ENCODE measurements at places on chromosomes 2 and 18. TPM values are rescaled to one million over a fixed set of nuclear protein-coding genes. Genes with fewer than 3 reads are reported as not detected.

- H3K27ac ChIP-seq = no peak overlapping the region
- no peaks in the 10 kb centered on the region for H3K27me3 ChIP-seq
- no peaks in the 10 kb centered on the region for H3K36me3 ChIP-seq
- no peak for DNase-seq
- peaks cover 16% of the 10 kb centered on the region for H3K4me1 ChIP-seq
Measured at GRCh38 chr2:204012072-204012653, 75.6 kb downstream of the ICOS start.

GRCh38 chr2:151730262-151730975 lies 3.9 kb downstream of the NEB start:
- DNase-seq = no peak
- H3K27me3 ChIP-seq = no peaks in the 10 kb centered on the region
- no peaks in the 10 kb centered on the region for H3K4me1 ChIP-seq
- H3K4me3 ChIP-seq = no peak overlapping the region
- H3K36me3 ChIP-seq = no peaks in the 10 kb centered on the region
- no peak overlapping the region for H3K27ac ChIP-seq

DNA sequence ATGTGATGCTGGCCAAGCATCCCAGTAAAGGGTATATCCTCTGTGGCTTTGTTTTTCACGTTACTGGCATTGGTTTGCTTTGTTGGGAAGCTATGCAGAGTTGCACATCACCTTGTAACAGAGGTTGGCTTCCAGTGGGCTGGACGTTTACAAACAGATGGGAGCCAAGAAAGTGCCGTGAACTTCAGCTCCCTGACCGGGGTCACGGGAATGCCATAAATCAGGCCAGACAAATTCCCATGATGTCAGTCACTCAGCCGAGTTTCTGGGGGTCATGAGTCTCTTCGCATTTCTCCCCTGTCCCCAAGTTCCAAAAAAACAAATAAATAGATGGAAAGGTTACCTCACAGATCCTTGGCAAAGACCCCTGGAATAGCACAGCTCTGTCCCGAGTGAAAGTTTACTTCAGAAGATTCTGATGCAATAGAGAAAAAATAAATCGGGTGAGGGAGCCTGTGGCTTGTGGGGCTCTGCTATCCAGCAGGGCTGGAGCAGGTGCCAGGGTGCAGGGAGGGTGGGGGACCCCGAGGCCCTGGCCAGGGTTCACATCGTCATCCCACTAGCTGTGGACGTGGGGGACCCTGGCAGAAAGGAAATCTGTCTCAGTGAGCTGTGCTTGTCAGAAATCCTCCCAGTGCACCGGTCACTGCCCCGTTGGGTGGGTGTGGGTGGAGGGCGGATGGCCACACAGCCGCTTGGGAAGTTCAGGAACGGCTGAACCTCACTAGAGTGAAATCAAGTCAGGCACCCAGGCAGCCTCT lies 27.8 kb downstream of the TWIST2 start:
- H3K36me3 ChIP-seq = no peaks in the 10 kb centered on the region
- peak; percentile 81 for DNase-seq
- peak overlapping the region; percentile 76 for H3K27ac ChIP-seq
- no peak overlapping the region for H3K4me3 ChIP-seq
- H3K4me1 ChIP-seq = peaks cover 14% of the 10 kb centered on the region

- H3K27ac ChIP-seq = peak overlapping the region; percentile 82
- no peak for DNase-seq
- no peaks in the 10 kb centered on the region for H3K36me3 ChIP-seq
- peaks cover 19% of the 10 kb centered on the region for H3K27me3 ChIP-seq
- peaks cover 47% of the 10 kb centered on the region for H3K4me1 ChIP-seq
Measured at GRCh38 chr2:235669983-235670962, 176.4 kb downstream of the AGAP1 start.

- peaks cover 3% of the 10 kb centered on the region for H3K4me1 ChIP-seq
- no peak for DNase-seq
- no peak overlapping the region for H3K27ac ChIP-seq
- H3K4me3 ChIP-seq = no peak overlapping the region
Measured at GRCh38 chr2:48474574-48475298, 55.2 kb upstream of the STON1 start.

- no peaks in the 10 kb centered on the region for H3K36me3 ChIP-seq
- H3K4me3 ChIP-seq = no peak overlapping the region
- no peaks in the 10 kb centered on the region for H3K4me1 ChIP-seq
- no peaks in the 10 kb centered on the region for H3K27me3 ChIP-seq
- H3K27ac ChIP-seq = no peak overlapping the region
Measured at GRCh38 chr2:184551626-184552025, 46.7 kb upstream of the ZNF804A start.

DNA sequence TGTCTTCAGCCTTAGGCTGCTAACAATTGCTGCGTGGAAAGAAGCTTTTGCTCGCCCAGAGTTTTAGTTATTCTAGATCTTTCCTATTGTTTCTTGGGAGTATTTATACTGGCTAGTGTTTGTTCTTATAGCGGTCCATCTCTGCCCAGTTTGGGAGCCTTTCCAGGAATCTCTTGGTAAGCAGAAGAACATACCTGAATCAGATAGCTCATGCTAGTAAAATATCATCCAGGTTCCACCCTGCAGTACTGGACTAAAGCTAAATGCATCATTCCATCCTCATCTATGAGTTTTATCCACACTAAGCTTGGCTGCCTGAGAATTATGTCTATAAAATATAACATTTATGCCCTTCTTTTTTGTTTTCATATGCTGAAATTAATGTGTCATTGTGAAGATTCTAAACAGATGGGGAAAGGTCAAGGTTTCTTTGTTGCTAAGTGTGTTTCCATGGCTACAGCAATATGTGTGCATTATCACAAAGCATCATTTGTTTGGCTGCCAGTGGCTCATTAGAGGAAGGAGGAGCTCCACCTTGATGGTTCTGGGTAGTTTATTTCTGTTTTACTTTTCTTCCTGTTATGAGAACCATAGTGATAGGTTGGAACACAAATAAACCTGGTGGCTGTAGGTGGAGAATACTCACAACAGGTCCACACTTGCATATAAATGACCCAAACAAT lies 182.8 kb downstream of the PIK3C3 start:
- no peaks in the 10 kb centered on the region for H3K27me3 ChIP-seq
- no peaks in the 10 kb centered on the region for H3K36me3 ChIP-seq
- H3K27ac ChIP-seq = no peak overlapping the region
- no peaks in the 10 kb centered on the region for H3K4me1 ChIP-seq
- H3K4me3 ChIP-seq = no peak overlapping the region
- DNase-seq = no peak

- H3K4me1 ChIP-seq = peaks cover 31% of the 10 kb centered on the region
- H3K4me3 ChIP-seq = no peak overlapping the region
- no peak overlapping the region for H3K27ac ChIP-seq
- H3K27me3 ChIP-seq = no peaks in the 10 kb centered on the region
Measured at GRCh38 chr2:65291216-65292105, 63.8 kb downstream of the ACTR2 start.

DNA sequence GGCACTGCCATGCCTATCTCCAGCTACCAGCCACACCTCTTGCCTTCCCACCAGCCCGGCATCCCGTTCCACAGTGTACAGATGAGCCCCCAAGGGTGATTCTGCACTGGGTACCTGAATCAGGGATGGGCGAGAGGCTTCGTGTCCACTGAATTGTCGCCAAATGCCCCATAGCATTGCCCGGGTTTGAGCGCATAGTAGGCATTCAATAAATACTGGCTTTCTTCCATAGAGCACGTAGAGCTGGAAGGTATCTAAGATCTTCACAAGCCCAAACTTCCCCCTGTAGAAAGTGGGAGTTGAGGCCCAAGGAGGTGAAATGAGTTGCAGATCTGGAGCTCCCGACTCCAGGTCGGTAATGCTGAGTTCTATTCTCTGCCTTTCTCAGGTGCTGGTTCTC lies 358.7 kb downstream of the LPIN1 start:
- H3K4me1 ChIP-seq = no peaks in the 10 kb centered on the region
- no peak for DNase-seq
- H3K27me3 ChIP-seq = no peaks in the 10 kb centered on the region
- no peaks in the 10 kb centered on the region for H3K36me3 ChIP-seq
- H3K27ac ChIP-seq = no peak overlapping the region

- H3K27ac ChIP-seq = no peak overlapping the region
- H3K4me1 ChIP-seq = no peaks in the 10 kb centered on the region
- no peaks in the 10 kb centered on the region for H3K36me3 ChIP-seq
- H3K4me3 ChIP-seq = no peak overlapping the region
Measured at GRCh38 chr2:21812766-21813165, 689.0 kb downstream of the TDRD15 start.

GRCh38 chr2:138763971-138764370 lies 16.2 kb downstream of the NXPH2 start:
- no peaks in the 10 kb centered on the region for H3K36me3 ChIP-seq
- H3K27me3 ChIP-seq = no peaks in the 10 kb centered on the region
- no peak overlapping the region for H3K4me3 ChIP-seq
- DNase-seq = no peak
- no peak overlapping the region for H3K27ac ChIP-seq

GRCh38 chr2:33425586-33426031 lies 50.8 kb upstream of the RASGRP3 start:
- H3K27ac ChIP-seq = no peak overlapping the region
- H3K4me3 ChIP-seq = no peak overlapping the region
- DNase-seq = no peak
- H3K36me3 ChIP-seq = no peaks in the 10 kb centered on the region

DNA sequence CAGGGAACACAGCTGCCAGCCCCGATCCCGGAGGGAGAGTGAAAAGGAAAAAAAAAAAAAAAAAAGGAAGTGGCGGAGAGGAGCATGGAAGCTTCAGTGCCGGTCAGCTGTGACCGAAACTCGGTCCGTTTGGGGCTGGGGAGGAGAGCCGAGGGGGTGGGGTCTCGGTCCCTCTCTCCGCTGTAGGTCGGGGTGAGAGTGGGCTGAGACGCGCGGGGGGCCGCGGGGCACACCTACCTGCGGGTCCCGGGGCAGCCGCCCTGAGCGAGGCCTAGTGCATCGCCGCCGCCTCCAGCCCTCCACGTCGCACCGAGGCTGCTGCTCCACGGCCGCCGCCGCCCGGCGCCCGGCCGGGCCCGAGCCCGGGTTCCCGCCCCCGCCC lies 536 bp downstream of the VPS54 start:
- peaks cover 45% of the 10 kb centered on the region for H3K4me1 ChIP-seq
- H3K36me3 ChIP-seq = no peaks in the 10 kb centered on the region
- peak overlapping the region; percentile 99 for H3K27ac ChIP-seq
- H3K27me3 ChIP-seq = no peaks in the 10 kb centered on the region

GRCh38 chr2:96144481-96145035 lies 682 bp downstream of the DUSP2 start:
- H3K27me3 ChIP-seq = no peaks in the 10 kb centered on the region
- peak overlapping the region; percentile 69 for H3K4me3 ChIP-seq
- H3K4me1 ChIP-seq = peaks cover 54% of the 10 kb centered on the region
- peak overlapping the region; percentile 72 for H3K27ac ChIP-seq

- DNase-seq = no peak
- no peak overlapping the region for H3K27ac ChIP-seq
- H3K4me3 ChIP-seq = no peak overlapping the region
Measured at GRCh38 chr2:239950144-239951128, 74.7 kb downstream of the NDUFA10 start.

- H3K27me3 ChIP-seq = no peaks in the 10 kb centered on the region
- no peak overlapping the region for H3K4me3 ChIP-seq
- no peaks in the 10 kb centered on the region for H3K36me3 ChIP-seq
- no peaks in the 10 kb centered on the region for H3K4me1 ChIP-seq
- H3K27ac ChIP-seq = no peak overlapping the region
Measured at GRCh38 chr2:50538147-50538546, 493.8 kb downstream of the NRXN1 start.

GRCh38 chr18:7146067-7146466 lies 28.5 kb upstream of the LAMA1 start:
- H3K27me3 ChIP-seq = no peaks in the 10 kb centered on the region
- DNase-seq = no peak
- H3K4me3 ChIP-seq = no peak overlapping the region

GRCh38 chr2:26344581-26345282 lies 1.2 kb upstream of the SELENOI start:
- H3K27me3 ChIP-seq = no peaks in the 10 kb centered on the region
- DNase-seq = no peak
- H3K27ac ChIP-seq = peak overlapping the region; percentile 89
- no peaks in the 10 kb centered on the region for H3K36me3 ChIP-seq

GRCh38 chr2:109269706-109270504 lies 140.9 kb downstream of the SH3RF3 start:
- no peak overlapping the region for H3K27ac ChIP-seq
- DNase-seq = no peak
- H3K36me3 ChIP-seq = no peaks in the 10 kb centered on the region

- peaks cover 20% of the 10 kb centered on the region for H3K27me3 ChIP-seq
- H3K36me3 ChIP-seq = no peaks in the 10 kb centered on the region
Measured at GRCh38 chr2:71452565-71452964, 796 bp upstream of the DYSF start.

- H3K4me3 ChIP-seq = no peak overlapping the region
- no peak for DNase-seq
- no peaks in the 10 kb centered on the region for H3K36me3 ChIP-seq
Measured at GRCh38 chr2:42861321-42861720, 68.9 kb upstream of the HAAO start.

- no peak overlapping the region for H3K27ac ChIP-seq
- no peaks in the 10 kb centered on the region for H3K4me1 ChIP-seq
- H3K27me3 ChIP-seq = no peaks in the 10 kb centered on the region
- H3K36me3 ChIP-seq = peaks cover 55% of the 10 kb centered on the region
Measured at GRCh38 chr18:8632386-8632785, 23.1 kb downstream of the RAB12 start.

- DNase-seq = no peak
- peaks cover 7% of the 10 kb centered on the region for H3K27me3 ChIP-seq
- H3K27ac ChIP-seq = no peak overlapping the region
- no peaks in the 10 kb centered on the region for H3K4me1 ChIP-seq
- H3K36me3 ChIP-seq = no peaks in the 10 kb centered on the region
Measured at GRCh38 chr18:62335494-62335893, 10.4 kb downstream of the TNFRSF11A start.

- no peak overlapping the region for H3K4me3 ChIP-seq
- no peak for DNase-seq
- no peak overlapping the region for H3K27ac ChIP-seq
- H3K36me3 ChIP-seq = peaks cover 17% of the 10 kb centered on the region
- H3K27me3 ChIP-seq = no peaks in the 10 kb centered on the region
Measured at GRCh38 chr18:11905613-11906012, 2.5 kb downstream of the MPPE1 start.

GRCh38 chr2:45643543-45644542 lies 7.6 kb upstream of the PRKCE start:
- H3K27me3 ChIP-seq = peaks cover 4% of the 10 kb centered on the region
- no peak overlapping the region for H3K27ac ChIP-seq
- peaks cover 16% of the 10 kb centered on the region for H3K4me1 ChIP-seq
- peak overlapping the region; percentile 52 for H3K4me3 ChIP-seq
- DNase-seq = peak; percentile 74

- H3K4me3 ChIP-seq = no peak overlapping the region
- no peaks in the 10 kb centered on the region for H3K4me1 ChIP-seq
- H3K27me3 ChIP-seq = no peaks in the 10 kb centered on the region
- no peak for DNase-seq
Measured at GRCh38 chr2:118954297-118955060, 12.5 kb downstream of the MARCO start.

The TMEM37 gene
- 10.0 TPM for total RNA-seq

The MEP1B gene
- not detected for total RNA-seq

The CCL20 gene
- not detected for total RNA-seq

The OSR1 gene
- 3.0 TPM for total RNA-seq

The CDC42EP3 gene
- total RNA-seq = 9.0 TPM

The POTEJ gene
- not detected for total RNA-seq
